ENCODE measurements at places on chromosomes 7 and 10.
A peak's percentile ranks its signal among the peaks of the same experiment; 100 is the strongest.

DNA sequence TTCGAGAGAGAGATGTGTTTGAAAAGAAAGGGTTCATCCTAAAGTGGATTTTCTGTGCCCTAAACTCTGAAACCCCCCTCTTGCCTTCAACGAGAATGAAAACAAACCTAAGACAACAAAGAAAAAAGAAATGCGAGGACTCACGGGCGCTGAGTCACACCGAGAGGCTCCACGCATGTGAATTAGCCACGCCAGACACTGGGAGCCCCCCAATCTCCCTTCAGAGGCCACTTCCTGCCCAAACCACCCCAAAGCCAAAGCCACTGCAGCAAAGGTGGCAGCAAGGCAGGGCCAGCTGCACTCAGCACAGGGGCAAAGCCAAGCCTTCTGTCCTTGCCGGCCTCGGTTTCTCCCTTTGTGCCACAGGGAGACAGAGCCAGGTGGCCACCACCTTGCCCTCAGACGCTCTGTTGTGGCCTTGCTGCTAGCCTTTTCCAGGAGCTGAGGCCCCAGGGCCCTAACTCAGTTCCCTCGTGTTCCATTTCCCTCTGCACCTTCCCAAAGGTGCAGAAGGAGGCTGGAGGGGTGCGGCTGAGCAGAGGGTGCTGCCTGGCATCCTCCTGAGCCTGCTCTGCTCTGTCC is 93.3 kb downstream of the FAM53B start:
- no peak for DNase-seq

DNA sequence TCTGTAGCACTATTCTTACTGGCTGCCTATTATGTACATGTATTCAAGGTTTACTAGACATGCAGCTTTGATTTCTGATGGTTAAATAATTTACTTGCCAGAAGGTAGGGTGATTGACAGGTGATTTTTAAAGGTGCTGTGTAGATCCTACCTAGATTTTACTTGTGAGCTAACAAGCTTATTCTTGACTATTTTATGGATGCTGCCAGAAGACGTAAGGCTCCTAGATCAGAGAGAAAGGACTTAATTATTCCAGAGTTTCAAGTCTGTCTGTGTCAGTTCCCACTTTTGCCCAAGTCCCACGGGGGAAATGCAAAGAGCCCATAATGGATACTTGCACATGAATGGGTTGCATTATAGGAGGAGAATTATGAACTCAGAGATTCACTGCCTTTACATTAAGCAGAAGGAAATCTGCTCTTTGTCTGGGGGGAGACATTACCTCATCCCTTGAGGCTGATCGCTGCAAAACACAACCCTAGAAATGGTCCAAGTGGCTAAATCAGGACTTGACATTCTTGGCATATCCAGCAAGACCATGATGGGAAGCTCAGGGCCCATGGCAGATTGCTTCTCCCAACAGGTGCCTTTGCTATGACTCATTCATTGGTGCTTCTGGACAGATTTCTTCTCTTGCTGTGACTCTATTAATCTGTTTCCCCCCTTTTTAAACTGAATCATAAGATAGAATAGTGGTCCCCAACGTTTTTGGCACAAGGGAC is 32.1 kb downstream of the GPR158 start:
- DNase-seq = no peak

DNA sequence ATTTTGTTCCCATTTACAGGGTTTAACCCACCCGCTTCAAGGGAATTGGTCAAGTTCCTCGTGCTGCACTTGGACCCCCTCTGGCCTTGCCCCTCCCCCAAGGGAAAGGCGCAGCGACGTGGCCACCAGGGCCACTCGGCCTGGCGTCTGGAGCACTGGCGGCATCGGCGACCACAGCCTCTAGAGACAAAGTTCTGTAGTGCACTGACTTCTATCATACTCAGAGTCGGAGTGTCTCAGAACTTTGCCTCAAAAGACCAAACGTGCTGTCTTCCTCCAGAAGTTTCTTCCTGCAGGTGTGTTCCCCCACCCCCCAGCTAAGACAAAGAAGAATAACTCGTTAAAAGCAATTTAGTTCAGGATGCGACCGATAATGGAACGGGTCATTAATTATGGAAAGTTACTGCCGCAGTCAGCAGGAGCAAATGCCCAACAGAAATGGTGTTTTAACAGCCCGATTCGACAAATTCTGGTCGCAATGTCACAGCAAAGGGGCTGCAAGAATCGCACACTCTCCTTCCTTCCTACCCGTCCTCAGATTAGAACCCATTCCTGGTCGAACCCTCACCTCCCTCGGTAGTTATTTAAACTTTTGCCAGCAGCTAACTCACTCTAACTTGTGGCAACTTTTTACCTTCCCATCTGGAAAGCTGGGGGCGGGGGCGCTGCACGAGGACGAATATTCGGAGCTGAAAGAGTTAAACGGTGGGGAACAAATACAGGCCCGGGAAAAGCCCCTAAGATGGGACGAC is 202.1 kb upstream of the NFE2L3 start:
- DNase-seq = peak; percentile 17

DNA sequence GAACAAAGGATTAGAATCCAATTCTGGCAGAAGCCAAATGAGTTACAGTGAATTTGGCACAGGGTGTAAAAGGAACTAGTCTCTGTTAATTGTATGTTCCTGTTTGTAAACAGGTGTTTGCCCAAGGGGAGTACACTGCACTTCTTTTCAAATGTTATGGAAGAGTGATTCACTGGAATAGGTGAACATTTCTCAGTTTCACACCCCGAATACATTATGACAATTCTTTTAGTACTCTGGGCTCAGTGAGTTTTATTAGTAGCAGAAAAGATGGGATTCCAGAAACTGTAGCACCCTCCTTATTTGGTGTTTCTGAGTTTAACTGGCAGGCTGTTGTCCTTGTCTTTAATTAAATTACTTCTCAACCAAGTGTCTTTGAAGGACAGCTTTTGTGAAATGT is 329.2 kb downstream of the BBS9 start:
- no peak for DNase-seq

- DNase-seq = no peak
Observed at GRCh38 chr7:100627238-100627549, 14.2 kb downstream of the TFR2 start.

DNA sequence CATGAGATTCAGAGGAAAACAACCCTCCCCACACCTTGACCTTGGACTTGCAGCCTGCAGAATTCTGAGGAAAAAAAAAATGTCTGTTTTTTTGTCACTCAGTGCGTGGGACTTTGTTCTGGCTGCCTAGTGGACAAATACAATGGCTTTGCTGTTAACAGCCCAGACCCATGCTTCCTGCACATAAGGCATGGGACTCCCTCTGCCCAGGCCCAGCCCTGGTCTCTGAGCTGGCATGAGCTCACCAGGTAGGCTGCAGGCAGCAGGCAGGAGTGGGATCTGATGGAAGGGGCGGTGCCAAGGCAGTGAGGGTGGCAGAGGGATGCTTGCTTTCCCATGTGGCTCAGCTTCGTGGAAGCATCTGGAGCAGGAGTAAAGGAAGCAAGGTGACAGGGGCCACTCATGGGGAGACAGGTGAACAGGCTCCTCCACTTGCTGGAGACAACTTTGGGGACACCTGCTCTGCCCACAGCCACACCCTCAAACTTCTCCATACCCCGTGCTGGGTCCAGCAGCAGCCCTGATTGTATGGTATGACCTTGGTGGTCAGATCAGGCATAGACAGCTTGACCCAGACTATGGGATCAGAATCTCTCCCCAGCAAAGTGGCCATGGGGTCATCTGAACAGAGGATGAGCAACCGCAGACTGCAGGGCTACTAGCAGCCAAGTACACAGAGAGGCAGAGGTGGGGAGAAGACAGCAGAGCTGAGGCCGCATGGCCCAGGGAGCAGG is 27.0 kb downstream of the ANXA8 start:
- no peak for DNase-seq

GRCh38 chr10:34912771-34913170 is 97.7 kb upstream of the PARD3 start:
- no peak for DNase-seq

GRCh38 chr10:62001898-62002297 is 100.4 kb downstream of the ARID5B start:
- DNase-seq = no peak

- no peak for DNase-seq
Observed at GRCh38 chr10:33521062-33521461, 186.6 kb upstream of the NRP1 start.

GRCh38 chr10:131006458-131007256 is 304.9 kb downstream of the TCERG1L start:
- DNase-seq = no peak

GRCh38 chr7:18559756-18560155 is 64.2 kb downstream of the HDAC9 start:
- no peak for DNase-seq

- DNase-seq = no peak
Observed at GRCh38 chr7:25379351-25380300, 151.3 kb upstream of the NPVF start.

DNA sequence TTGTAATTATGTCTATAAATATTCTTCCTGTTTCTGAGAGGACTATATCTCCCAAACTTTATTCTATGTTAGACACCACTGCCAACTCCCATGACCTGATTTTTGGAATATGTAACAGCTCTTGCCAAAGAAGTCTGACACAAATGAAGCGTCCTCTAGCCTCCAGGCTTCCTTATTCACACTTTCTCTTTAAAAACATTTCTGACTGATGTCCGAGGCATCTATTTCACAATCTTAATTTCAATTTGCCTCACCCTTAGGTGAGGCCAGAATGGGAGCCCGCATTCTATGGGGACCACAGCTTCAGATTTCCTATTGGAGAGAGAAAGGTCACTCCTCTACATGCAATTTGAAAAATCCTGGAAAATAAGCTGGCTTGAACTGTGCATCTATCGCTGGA is 873.2 kb downstream of the GATA3 start:
- DNase-seq = no peak

DNA sequence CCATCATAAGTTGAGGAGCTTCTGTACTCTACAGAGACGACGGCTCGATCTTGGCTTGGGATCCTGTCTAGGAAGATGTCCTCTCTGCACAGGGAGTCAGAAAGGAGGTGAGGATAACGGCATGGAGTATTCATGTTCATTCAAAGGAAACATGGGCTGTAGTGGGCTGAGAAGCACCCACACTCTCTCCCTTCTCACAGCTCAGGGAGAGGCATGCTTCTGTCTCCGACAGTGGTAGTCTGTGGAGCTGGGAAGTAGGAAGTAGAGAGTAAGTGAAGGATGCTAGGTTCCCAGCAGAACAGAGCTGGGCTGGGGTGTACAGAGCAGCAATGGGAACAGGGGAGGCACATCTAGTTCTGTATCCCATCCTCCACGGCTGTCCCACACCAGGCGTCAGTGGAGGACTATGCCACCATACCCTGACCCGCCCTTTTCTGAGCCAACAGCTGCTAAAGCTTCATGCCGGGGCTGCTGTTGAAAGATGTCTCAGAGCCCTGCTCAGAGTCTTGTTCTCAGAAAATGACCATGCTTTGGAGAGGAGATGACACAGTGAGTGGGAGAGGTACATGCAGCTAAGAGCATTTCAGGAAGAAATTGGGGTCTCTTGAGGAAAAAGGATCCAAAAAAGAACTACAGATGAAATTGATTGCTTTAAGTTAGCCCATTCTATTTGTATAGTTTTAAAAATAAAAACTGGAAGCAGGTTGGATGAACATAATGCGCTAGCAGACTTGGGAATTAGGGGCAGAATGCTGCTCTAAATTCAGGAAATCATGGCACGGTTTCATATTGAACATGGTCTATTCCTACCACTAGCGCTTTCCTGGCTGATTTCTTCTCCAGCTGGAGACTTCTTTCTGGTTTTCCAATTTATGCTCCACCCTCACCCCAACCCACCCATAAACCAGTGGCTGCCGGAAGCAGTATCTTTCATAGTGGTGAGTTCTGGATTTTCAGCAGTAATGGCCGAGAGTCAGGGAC is 138.6 kb downstream of the CHN2 start:
- peak; percentile 35 for DNase-seq

- no peak for DNase-seq
Observed at GRCh38 chr10:131963350-131963749, 18.4 kb downstream of the BNIP3 start.

- DNase-seq = no peak
Observed at GRCh38 chr10:132477066-132477397, 60.6 kb upstream of the INPP5A start.

- no peak for DNase-seq
Observed at GRCh38 chr10:113620936-113621335, 42.9 kb downstream of the NRAP start.

GRCh38 chr10:97020452-97021400 is 165.0 kb downstream of the SLIT1 start:
- DNase-seq = no peak

GRCh38 chr10:13994932-13995331 is 335.8 kb downstream of the FRMD4A start:
- no peak for DNase-seq

- no peak for DNase-seq
Observed at GRCh38 chr7:78702770-78703169, 750.7 kb downstream of the MAGI2 start.

DNA sequence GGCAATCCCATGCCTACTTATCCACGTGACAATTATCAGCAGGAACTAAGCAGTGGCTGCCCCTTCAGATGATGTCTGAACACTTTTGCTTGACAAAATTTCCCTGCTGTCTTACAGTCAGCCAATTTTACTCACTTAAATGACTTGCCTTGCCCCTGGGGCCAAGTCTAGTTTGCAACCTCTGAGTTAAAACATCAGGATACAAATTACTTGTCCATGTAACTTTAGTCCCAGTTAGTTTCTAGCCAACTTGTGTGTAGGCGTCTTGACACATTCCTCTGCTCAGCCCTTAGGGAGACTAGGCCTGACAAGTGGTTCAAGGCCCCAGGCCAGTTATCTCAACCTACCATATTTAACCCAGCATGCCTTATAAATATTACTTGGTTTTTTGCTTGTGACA is 11.6 kb upstream of the TYSND1 start:
- no peak for DNase-seq

- DNase-seq = no peak
Observed at GRCh38 chr7:149830997-149831740, 7.0 kb upstream of the ZNF862 start.

- no peak for DNase-seq
Observed at GRCh38 chr7:107075863-107076574, 31.5 kb downstream of the PRKAR2B start.

DNA sequence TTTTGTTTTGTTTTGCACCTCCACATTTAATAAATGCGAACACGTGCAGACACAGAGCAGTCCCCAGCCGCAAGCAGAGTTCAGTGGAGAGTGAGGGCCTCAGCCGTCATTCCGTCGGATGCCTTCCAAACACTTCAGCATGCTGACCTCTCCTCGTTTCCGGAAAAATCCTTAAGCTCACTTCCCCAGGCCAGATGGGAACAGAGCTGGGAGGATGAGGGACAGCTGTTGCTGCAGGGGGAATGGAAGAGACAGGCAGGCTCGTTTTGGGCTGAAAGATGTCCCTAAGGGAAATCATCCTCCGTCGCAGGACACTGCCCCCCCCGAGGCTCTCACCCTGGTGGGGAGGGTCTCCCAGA is 17.2 kb upstream of the FGFR2 start:
- peak; percentile 74 for DNase-seq

- no peak for DNase-seq
Observed at GRCh38 chr7:73358590-73359275, 30.8 kb downstream of the FKBP6 start.

DNA sequence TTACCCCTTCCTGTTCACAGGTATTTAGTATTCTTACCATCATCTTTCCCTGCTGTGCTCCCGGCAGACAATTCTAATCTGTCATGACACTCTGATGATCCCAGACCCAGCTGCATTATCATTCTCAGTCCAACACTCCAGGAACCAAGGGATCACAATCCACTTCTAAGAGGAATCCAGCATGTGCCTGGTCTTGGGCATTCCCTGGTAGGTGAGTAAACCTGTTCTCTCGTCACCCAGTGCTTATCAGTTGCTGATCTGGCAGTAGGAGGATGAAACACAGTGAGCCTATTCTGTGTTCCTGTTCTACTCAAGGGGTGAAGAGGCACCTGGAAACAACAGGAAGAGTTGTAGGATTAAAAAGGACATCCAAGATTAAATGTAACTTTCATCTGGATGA is 1.3 kb upstream of the DMBT1 start:
- DNase-seq = no peak
